ENCODE measurements at places on chromosomes 13 and 19.

- no peak for DNase-seq
Observed at GRCh38 chr19:39103151-39103550, 19.0 kb downstream of the ACP7 start.

- DNase-seq, result no peak
Observed at GRCh38 chr19:44744871-44745332, 3.6 kb upstream of the BCL3 start.

GRCh38 chr13:98549728-98550317, 27.1 kb downstream of the STK24 start:
- DNase-seq, result no peak

GRCh38 chr13:27665761-27666160, 44.1 kb downstream of the POLR1D start:
- no peak for DNase-seq

DNA sequence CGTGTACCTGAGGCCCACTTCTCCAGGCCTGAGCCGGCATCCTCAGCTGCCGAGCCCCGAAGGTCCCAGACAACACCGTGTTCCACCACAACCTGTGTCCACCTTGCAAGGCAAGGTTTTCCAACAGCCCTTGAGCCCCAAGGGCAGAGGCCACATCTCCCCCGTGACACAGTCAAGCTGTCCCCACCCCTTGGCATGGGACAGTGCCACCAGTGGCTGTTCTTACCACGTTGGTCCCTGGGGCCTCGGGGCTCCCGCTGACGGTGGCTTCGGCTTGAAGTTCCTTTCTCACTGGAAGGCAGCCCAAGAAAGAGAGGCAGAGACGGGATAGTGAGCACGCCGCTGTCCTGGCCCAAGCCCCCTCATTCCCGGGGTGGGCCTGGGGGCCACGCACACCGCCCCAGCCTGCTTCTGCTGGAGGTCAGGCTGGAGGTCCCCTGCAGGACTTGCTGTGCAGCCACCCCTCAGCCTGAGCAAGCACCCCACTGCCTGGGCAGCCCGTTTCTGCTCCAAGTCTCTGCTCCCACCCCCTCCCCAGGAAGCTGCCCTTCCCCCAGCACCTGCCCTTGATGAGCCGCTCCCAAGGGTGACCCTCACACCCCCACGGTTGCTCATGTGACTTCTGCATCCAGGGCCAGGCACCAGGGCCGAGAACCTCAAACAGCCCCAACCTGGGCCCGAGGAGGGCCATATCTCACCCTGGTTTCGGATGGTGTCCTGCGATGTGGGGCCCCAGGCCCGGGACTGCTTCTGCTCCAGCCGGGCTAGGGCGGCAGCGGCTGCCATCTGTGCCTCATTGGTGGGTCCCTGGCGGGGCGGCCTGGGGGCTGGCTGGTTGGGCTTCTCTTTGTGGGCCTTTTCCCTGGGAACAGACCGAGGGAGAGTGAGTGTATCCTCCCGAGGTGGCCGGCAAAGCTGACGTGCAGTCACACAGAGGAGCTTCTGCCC, 4.1 kb downstream of the UBXN6 start:
- no peak for DNase-seq

Data from neural progenitor cell (in vitro differentiated cells).